Stimulated activated CD4-positive, alpha-beta T cell treated with anti-CD3 and anti-CD28 coated beads, Interleukin-4, amount 100 ng/mL, for 4 hours (primary cell): ENCODE measurements at places on chromosomes 4 and X.

DNA sequence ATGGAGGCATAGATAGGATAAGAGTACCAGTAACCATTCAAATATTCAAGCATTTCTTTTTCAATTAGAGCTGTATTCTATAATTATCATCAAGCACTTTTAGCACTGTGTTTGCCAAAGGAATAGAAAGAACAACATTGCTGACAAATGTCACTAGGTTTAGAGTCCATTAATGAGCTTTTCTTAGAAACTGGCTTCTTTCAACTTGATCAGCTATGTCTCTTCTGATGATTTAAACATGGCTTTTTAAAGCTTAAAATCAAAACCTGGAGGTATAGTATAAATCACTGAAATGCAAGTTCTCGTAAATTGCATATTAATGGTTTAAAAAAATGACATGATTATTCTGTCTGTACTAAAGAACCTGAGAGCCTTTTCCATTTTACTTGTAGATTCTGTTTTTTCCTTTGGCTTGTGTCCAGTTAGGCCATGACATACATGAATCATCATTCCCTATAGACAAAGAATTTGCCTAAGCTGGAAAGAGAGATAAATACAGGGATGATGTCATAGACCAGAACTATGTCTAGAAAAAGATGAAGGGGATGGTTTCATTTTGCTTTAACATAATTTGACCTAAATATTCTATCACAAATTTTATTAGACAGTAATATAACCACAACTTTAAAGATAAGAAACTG lies 340.1 kb upstream of the CTSO start:
- no peak for DNase-seq

DNA sequence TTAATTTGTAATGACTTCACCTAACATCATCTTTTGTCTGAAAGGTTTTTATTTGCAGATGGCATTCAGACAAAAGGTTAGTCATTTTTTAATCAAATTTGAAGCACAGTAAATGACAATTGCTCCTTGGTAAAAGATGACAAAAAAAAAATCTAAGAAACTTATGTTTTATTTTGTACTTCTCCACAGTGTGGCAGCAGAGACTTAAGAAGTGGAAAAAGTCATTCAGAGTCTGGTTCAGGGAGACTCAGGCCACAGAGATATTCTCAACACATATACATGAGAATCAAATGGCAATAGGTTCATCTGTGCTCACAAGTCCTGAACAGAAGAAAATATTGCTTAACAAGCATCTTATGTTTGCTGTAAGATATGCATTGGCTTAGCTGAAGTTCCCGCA lies 436.2 kb downstream of the KCNIP4 start:
- DNase-seq, result no peak

DNA sequence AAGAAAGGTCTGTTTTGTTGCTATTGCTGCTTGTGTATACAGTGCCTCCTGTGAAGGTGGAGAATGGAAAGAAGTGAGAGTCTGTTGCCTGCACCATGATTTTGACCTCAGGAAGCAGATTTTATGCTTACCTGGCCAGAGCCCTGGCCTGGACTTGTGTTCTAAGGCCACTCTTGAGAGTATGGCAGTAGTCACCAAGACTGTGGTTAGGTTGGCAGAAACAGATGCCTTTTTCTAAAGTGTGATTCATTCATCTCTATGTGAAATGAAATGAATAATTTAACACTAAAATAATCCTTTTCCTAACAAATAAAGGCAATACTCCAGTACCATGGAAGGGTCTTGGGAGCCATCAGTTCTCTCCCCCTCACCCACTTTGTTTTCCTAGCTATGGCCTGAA lies 161.8 kb downstream of the DCLK2 start:
- no peak for DNase-seq

- DNase-seq, result no peak
Observed at GRCh38 chrX:26387906-26388305, 171.9 kb downstream of the MAGEB5 start.

DNA sequence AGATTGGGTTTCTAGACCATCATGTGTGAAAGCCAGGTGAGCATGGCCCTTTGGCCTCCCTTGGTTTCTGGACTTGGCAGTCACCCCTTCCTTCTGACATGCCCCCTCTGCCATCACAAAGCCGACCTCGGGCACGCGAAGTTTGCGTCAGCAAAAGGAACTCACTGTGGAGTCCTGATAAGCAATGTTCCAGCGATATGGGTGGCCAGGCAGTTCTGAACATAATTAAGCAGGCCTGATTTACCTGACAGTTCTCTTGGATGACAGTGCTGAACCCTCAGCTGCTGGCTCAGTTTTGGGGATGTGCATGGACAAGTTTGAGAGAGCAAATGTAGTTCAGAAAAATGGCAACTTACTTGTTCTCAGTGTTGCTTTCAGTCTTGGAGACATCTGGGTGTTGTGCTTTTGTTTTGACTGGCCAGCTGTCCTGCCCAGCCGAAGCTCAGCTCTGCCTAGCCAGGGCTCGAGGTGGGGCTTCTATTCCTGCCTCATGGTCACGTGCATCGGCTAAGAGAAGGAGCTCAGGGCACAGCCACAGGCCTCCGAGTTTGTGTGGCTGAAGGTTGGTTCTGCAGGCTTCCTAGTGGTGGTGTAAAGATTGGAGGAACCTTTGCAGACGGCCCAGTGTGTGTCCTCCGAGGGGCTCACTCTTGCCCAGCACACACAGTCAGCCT lies 78.3 kb downstream of the CLDN34 start:
- no peak for DNase-seq

DNA sequence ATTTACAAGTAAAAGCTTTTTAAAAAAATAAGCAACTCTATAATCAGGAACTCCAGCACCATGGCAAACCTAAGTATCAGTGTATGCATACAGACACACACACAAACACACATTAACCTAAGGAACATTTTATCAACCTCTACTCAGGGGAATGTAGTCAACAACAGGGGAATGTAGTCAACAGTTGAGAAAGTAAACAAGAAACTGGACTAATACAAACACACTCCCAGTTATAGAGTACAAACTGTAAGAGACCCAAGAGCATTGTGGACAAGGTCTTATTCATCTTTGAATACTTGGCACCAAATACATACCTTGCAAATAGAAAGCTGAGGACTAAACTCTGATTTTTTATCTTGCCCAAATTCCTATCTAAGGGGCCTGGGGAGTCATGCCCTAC lies 36.2 kb downstream of the PAPSS1 start:
- no peak for DNase-seq

GRCh38 chr4:184573701-184574100 lies 75.5 kb downstream of the CASP3 start:
- no peak for DNase-seq

DNA sequence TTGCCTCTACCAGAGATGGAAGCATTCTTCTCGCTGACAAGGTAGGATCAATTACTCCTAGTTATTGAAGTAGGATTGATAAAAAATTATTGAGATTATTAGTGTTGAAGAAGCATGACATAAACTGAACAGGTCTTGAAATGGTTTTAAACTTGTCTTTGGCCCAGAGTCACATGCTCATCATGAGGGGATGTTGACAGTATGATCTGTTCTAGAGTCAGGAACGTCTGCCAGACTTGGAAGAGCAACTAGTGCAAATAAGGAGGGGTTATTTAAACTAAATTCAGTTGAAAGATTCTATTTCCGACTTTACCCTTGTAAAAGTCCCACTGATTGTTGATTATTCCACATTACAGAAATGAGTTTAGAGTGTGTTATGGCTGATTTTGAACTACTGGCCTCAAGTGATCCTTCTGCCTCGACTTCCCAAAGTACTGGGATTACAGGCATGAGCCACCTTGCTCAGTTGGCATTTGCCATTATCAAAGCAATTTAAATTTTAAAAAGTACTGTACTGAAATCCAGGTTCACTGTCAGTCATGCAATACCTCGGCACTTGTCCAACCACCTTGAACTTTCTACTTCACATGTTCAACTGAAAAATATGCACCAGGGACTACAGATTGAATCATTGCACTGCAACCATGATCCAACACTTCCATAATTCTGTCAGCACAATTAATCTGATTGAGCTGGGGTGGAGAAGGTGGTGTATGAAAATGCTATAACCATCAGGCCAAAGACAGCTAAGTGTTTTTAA lies 19.7 kb downstream of the FABP2 start:
- no peak for DNase-seq

- no peak for DNase-seq
Observed at GRCh38 chr4:68288393-68288740, 42.9 kb upstream of the TMPRSS11B start.

GRCh38 chr4:40648131-40648530 lies 18.5 kb upstream of the RBM47 start:
- DNase-seq, result no peak

DNA sequence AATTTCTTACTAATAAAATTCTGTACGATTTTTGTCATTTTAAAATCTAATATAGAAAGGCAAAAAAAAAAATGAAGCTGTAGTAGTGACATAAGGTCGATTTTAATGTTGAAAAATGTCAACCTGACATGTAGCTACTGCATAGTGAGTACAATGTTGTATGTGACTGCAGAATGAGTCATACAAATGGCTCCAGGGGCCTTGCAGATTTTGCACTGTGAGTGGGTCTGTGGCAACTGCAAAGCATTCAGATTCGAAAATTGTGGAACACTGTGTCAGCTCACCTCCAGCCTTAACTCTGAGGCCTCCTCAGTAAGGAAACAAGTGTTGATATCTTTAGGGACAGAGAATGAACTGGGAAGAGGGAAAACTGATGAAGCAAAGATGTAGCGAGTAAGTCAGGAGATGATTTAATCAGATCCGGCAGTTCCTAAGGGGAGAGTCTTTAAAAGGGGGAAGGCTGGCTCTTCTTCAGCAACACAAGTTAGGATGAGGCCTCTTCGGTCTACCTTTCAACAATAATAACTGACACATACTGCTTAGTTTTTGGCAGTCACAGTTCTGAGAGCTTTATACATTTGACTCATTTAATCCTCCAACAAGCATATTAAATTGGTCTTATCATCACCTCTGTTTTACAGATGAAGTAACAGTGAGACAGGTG lies 24.9 kb downstream of the TKTL2 start:
- DNase-seq, result no peak

DNA sequence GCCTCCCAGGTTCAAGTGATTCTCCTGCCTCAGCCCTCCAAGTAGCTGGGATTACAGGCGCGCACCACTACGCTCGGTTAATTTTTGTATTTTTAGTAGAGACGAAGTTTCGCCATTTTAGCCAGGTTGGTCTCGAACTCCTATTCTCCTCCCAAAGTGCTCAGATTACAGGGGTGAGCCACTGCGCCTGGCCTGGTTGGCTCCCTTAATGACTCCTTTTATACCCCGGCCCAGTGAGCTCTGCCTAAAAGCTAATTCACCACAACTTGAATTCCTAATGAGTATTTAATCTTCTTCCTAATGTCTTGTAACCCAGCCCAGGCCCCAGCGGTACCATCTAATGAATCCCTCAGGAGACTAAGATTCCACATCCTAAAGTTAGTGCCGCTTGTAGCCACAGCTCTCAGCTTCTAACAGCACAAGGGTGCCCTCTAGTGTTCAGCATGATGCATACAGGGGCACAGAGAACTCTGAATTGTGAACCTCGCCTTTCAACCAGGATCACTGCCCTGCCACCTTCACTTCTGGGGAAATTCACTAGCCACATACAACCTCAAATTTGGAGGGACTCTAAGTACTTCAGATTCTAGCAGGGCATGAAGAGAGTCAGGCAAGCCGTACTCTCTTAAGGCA lies 89.5 kb downstream of the OR13H1 start:
- peak; percentile 7 for DNase-seq

DNA sequence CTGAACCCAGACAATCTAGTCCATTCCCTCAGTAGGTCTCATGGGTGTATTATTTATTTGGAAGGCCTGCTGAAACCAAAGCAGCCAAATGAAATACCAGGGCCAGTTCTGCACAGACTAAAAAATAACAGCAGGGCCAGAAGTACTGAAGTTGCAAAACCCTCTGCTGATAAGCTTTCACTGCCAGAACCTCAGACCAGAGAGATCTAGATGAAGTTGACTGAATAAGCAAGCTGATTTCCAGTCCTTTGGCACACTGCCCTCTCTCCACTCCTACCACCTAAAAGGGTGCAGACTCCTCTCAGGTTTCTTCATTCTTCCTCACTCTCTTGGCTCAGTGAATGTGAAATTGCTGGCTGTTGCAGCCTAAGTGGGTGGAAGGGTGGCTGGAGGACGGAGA lies 276.7 kb upstream of the KLF3 start:
- DNase-seq, result no peak
